ENCODE measurements at places on chromosomes 3 and 15.

DNA sequence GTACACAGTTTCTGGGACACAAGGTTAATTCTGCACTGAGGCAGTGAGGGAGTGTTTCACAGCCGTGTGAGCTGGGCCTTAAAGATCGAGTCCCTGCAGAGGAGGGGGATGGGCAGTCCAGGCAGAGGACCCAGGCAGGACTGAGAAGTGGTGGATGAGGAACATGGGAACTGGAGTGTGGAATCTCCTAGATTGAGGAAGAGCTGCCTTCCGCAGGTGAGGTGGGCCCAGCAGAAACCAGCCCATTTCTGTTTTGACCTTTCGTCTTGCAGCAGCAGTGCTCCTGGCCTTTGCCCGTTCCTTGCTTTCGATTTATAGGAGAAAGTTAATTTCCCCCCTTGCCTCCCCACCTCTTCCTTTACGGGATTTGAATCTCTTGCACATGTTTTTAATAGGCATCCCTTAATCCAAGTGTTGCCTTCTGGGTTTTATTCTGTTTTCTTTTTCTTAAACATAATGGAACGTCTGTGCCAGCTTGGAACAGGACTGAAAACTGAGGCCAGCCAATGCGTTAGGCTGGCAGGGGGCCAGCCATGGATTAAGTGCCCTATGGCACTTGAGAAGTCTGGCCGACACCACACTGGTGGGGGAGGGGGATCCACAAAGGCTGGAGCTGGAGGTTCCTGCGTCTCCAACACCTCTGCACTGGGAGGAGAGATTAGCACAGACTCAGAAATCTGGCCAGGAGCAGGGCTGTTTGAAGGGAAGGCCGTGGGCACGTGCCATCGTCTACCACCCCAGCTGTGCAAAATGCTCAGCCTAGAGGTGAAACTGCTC, 78.1 kb downstream of the AAGAB start:
- no peak for DNase-seq

DNA sequence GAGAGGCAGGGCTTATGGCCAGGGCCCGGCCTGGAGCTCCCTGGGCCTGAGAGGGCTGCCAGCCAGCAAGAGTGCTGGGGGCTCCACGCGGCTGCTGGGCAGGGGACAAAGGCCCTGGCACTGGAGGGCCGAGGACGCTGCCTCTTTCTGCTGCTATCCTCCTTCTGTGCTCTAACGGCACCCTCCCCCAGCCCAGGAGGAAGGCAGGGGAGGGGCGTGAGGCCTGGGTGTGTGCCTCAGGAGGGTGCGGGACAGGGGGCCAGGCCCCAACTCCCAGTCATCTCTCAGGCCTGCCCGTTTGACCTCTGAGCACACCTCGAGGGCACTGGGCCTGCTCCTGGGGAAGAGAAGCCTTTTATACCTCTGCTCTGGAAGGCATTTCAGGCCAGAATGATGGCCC, 115.5 kb downstream of the ADCY5 start:
- DNase-seq, result no peak

DNA sequence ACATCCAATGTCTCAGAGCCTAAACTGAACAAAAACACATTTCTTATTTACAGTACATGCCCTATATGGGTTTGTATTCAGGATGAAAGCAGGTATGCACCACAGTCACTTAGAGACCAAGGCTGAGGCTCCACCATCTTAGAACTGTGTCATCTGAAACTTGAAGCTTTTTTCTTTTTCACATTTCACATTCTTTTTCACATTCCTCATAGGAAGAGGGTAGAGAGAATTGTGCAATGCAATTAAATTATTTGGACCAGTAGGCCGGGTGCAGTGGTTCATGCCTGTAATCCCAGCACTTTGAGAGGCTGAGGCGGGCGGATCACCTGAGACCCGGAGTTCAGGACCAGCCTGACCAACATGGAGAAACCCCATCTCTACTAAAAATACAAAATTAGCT, 591.0 kb downstream of the MECOM start:
- DNase-seq, result no peak

DNA sequence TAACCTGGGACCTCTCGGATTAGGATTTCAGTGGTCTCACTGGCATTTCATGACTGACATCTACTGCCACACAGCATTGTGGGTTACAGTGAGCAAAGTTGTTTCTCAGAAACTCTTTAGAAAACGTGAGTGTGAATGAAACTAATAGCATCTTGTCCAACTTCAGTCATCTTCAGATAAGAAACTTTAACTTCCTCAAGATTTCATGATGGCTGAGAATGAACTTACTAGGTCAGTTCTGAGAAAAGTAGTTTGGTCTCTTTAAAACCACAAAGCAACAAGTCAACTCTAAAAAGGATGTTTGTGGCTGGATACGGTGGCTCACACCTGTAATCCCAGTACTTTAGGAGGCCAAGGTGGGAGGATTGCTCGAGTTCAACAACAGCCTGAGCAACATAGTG, 14.2 kb upstream of the HOMER2 start:
- no peak for DNase-seq

DNA sequence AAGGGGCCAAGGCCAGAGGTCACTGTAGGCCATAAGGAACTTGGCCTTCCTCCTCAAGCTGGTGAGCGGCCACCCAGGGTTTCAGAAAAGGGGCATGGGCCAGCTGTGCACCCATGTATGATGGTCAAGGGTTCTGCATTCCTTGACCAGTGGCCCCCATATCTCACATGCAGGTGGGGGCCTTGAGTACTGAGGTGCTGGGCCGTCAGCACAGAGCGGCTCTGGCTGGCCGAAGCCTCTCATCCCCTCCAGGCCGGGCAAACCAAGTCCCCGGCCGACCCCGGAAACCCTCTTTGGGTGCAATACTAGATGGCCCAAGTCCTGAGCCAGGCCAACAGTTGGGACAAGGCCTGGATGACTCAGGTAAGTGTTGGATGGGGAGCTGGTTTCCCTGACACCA, 9.5 kb downstream of the ALG3 start:
- no peak for DNase-seq

DNA sequence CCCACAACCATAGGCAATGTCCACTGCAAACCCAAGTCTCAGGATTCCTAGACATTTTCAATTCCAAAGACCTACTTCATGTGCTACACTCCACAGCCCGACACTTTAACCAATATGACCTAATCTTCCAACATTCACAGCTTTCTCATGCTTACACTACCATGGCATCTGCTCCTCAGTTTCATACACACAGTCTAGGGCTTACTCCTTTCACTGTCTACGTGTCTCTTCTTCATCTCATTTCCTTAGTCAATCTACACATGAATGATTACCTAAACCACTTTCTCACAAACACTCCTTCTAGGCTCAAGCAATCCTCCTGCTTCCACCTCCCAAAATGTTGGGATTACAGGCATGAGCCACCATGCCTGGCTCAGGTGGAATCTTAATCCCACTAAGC, 106.3 kb downstream of the STAG1 start:
- no peak for DNase-seq

- DNase-seq, result no peak
Observed at GRCh38 chr15:25900901-25901300, 37.8 kb upstream of the ATP10A start.

DNA sequence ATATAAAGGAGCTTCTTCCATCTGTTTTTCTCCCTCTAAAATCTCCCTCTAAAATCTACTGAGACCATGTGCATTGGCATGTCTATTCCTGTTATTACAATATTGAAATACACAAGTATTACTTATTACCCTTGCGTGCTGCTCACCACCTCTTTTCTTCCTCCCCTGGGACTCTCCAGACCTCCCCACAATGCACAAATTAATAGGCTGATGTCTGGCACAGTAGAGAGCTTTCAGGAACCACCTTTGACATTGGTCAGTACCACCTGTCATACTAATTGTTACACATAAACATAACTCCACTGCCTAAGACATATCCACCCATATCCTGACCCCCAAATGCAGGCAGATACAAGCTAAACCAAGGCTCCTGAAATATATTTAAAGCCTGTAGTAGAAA, 722.6 kb downstream of the FHIT start:
- DNase-seq, result no peak

DNA sequence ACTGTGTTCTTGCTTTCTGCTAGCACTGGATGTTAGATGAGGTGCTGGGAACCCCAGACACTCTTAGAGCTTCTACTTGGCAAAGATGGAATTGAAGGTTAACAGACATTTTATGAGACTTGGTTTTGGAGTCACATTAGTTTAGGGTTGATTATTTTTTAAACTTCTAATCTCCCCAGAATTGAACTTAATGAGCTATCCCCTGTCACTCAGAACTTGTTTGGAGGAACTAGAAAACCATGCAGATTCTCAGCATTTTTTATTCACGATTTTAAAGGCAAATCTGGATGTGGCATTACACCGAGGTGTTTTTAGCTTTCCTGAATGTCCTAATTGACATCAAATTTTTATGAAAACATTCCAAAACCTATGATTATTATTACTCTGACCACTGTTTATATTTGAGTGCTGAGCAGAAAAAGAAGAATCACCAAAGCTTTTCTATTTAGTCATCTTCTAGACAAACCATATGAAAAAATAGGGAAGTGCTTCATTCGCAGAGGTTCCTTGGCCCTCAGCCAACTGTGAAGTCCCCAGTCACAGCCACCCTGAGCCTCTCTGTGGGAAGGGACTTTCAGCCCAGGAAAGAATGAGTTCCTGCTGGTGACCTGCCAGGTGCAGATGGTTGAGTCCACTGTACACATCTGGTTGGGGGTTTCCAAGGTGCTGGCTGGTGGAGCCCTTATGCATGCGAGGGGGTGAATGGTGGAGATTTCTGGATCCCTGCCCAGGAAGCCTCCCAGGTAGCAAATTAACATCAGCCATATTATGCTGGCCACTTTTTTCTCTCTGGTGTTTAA, 196.0 kb upstream of the TOPAZ1 start:
- DNase-seq, result no peak

- DNase-seq, result no peak
Observed at GRCh38 chr3:163891771-163892170, 1186.5 kb downstream of the SI start.

GRCh38 chr3:73685061-73685460, 60.3 kb upstream of the PDZRN3 start:
- DNase-seq, result no peak

DNA sequence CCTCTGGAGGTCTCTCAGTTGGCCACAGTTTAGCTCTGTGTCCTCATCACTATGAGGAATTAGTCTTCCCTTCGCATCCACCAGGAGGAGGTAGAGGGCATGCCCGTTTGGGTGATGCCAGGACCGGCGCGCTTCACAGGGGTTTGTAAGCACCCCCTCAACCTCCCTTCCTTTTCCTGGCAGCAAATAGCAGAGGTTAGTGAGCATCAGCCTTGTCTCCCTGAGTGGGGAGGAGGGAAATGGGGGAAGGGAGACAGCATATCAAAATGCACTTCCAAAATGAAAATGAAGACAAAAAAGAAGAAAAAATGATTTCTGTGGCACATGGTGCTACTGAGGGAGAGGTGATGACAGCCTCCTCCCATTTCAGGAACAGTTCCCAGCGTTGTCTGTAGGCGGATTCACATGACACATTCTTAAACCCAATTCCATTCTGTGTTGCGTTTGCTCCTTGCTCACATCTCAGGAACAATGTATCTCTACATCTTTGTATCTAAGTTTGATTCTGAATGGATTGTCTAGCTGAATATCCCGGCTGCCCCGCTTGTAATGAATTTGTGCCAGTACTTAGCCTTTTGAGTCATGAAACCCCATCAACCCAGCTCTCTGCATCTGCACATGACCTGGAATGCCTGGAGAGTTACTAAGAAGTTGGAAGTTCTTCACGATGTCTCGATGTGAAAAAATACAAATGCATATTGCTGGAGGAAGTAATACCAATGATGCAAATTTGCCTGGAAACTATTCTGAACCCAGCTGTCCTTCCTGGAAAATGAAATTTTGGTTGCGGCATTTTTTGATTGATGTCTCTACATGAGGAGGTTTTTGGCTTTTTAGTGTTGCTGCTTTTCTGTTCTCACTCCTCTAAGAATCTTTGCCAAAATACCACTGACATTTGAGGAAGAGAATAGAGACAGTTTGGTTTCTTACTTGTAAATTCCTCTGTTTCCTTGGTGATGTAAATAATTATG, 45.2 kb downstream of the TYRO3 start:
- DNase-seq, result no peak

DNA sequence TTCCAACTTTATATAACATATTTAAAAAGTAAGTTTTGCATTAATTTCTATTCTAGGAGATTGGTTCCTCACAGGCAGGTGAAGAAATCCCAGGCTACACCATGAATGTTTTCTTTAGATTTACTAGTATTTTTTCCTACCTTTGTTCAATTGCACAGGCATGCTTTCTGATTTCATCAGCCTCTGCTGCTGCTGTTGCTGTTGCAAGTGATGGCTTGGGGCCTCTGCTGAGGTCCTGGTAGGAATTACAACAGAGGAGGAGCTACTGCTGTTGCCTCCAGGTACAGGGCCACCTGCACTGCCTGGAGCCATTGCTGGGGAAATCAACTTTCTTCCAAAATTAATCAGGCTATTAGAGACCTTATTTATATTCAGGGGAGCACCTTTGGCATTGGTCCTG, 353.3 kb downstream of the PLCL2 start:
- no peak for DNase-seq

DNA sequence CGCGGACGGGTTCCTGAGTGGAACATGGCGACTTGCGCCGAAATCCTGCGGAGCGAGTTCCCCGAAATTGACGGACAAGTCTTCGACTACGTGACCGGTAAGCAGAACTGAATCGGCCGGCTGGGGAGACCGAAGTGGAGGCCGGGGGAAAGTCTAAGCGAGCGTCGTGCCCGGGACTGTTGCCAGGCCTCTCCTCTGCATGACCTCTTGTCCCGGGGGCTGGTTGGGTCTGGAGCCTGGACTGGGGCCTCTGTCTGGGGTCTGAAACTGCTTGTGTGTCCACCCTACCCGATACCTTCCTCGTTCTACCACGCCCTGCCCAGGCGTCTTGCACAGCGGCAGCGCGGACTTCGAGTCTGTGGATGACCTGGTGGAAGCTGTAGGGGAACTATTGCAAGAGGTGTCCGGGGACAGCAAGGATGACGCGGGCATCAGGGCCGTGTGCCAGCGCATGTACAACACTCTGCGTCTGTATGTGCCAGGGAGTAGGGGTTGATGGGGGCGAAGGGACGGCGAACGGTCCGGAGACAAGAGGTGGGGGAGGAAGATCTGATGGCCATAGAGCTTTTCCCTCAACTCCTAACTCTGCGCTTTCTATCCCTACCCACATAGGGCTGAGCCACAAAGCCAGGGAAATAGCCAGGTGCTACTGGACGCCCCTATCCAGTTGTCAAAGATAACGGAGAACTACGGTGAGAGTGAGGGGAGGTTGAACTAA, at the start of gene ABCF3:
ABCF3 (plus strand) TSS at position 16 of the 718 bp plus-strand sequence; CDS start at position 25, 9 bp downstream.
- DNase-seq, result no peak

- DNase-seq, result no peak
Observed at GRCh38 chr3:187292181-187292580, 644 bp upstream of the MASP1 start.

All from cortex of kidney (tissue), 1 donor.